ENCODE measurements at places on chromosomes 16 and 17. TPM values are rescaled to one million over a fixed set of nuclear protein-coding genes. Genes with fewer than 3 reads are reported as not detected.

GRCh38 chr16:85565801-85566526 is 47.2 kb upstream of the GSE1 start:
- no peak for DNase-seq
- H3K4me3 ChIP-seq, result no peak overlapping the region

DNA sequence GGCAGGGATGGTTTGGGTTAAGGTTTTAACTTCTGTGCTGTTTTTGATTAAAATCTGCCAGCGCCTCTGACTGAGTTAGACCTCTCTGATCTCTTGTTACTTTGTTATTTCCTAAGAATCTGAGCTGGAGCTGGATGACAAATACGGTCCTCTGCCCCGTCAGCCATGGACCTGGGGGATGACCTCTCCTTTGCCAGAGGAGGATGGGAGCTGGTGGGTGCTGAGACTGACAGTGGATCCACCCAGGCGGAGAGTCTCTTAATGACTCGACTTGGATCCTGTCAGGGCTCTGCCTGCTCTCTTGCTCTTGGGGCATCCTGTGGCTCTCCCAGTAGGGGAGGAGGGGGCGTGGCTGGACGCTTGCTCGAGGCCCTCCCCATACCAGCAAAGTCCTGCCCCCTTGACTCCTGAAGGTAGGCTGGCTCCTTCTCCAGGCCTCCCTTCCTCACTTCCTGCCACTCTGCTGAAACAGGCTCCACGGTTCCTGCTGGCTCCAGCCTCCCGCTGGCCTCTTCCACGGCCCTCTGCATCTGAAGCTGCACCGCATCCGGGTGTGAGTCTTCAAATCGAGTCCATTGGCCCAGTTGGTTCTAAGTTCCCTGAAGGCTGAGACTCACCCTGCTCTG is 24.8 kb upstream of the MAP3K14 start:
- no peaks in the 10 kb centered on the region for H3K36me3 ChIP-seq
- DNase-seq, result peak; percentile 48
- no peaks in the 10 kb centered on the region for H3K27me3 ChIP-seq
- no peak overlapping the region for H3K27ac ChIP-seq
- H3K4me1 ChIP-seq, result peaks cover 35% of the 10 kb centered on the region

Gene NOG
- 0.81 TPM for total RNA-seq

GRCh38 chr16:66786551-66786950 is 14.8 kb downstream of the TERB1 start:
- no peak overlapping the region for H3K27ac ChIP-seq
- no peaks in the 10 kb centered on the region for H3K36me3 ChIP-seq
- H3K4me1 ChIP-seq, result no peaks in the 10 kb centered on the region
- DNase-seq, result no peak
- H3K27me3 ChIP-seq, result no peaks in the 10 kb centered on the region

Gene RCVRN
- total RNA-seq, result not detected

- no peak overlapping the region for H3K27ac ChIP-seq
- H3K27me3 ChIP-seq, result no peaks in the 10 kb centered on the region
- H3K4me3 ChIP-seq, result no peak overlapping the region
- no peaks in the 10 kb centered on the region for H3K4me1 ChIP-seq
Measured at GRCh38 chr17:73753751-73754496, 109.7 kb upstream of the SDK2 start.

- DNase-seq, result no peak
- H3K36me3 ChIP-seq, result peaks cover 8% of the 10 kb centered on the region
- no peaks in the 10 kb centered on the region for H3K27me3 ChIP-seq
- H3K4me1 ChIP-seq, result no peaks in the 10 kb centered on the region
Measured at GRCh38 chr17:80893604-80894438, 97.8 kb upstream of the CHMP6 start.

Gene HAP1
- total RNA-seq, result 0.94 TPM

DNA sequence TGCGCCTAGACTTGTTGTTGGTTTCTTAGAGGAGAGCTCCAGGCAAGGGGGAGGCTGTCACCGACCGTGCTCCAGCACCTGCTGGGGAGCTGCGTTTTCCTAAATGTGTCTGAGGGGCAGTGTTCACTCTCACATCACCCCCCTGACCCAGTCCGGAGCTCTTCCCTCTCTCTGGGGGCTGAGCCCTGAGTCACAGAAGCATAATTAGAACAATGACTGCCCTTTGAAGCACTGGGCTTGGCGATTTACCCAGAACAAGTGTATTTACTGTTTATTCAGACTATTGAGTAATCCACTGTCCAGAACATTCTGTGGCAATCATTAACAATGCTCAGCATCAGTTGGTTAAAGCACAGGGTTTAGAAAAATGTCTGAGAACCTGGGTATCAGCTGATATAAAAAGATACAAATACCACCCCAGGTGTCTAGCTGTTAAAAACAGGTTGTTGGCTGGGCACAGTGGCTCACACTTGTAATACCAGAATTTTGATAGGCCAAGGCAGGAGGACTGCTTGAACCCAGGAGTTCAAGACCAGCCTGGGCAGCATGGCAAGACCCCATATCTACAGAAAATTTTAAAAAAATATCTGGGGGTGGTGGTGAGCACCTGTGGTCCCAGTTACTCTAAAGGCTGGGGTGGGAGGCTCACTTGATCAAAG is 8.1 kb downstream of the CES4A start:
- peak overlapping the region; percentile 83 for H3K27ac ChIP-seq
- no peak overlapping the region for H3K4me3 ChIP-seq
- peak; percentile 86 for DNase-seq
- H3K4me1 ChIP-seq, result peaks cover 36% of the 10 kb centered on the region
- no peaks in the 10 kb centered on the region for H3K27me3 ChIP-seq
- H3K36me3 ChIP-seq, result no peaks in the 10 kb centered on the region

DNA sequence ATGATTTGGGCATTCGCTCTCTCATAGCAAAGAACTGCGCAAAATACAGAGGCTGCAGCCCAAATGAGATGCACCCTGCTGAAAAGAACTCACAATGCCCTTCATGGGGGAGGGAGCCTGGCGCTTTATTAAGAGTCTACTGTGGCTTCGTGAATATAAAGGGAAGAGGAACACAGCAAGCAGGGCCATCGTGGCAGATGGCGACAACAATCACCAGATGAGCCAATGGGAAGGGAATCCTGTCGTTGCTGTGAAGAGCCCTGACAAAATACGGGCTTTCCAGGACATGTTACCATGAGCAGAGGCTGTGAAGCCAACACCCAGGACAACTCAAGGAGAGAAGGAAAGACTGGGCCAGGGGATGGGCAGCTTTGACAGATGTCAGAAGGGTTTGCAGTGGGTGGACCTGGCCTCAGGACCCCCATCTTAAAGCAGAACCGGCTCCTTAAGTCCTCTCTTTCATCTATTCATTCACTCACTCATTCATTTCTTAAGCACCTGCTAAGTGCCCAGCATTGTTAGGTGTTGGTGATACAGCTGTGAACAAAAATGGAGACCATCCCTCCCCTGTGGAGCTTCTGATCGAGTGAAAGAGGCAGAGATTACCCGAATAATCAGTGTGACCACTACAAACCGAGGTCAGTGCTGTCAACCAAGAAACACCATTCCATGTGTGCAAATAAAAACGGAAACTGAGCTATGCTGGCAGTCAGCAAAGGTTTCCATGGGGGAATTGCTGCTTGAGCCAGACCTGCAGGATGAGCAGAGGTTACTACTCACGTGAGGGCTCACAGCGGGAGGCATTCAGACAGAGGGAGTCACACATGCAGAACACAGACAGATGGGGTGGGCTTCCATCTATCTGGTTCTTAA is 125.8 kb downstream of the DYNLRB2 start:
- H3K36me3 ChIP-seq, result no peaks in the 10 kb centered on the region
- H3K27ac ChIP-seq, result no peak overlapping the region
- H3K27me3 ChIP-seq, result no peaks in the 10 kb centered on the region
- no peak for DNase-seq

DNA sequence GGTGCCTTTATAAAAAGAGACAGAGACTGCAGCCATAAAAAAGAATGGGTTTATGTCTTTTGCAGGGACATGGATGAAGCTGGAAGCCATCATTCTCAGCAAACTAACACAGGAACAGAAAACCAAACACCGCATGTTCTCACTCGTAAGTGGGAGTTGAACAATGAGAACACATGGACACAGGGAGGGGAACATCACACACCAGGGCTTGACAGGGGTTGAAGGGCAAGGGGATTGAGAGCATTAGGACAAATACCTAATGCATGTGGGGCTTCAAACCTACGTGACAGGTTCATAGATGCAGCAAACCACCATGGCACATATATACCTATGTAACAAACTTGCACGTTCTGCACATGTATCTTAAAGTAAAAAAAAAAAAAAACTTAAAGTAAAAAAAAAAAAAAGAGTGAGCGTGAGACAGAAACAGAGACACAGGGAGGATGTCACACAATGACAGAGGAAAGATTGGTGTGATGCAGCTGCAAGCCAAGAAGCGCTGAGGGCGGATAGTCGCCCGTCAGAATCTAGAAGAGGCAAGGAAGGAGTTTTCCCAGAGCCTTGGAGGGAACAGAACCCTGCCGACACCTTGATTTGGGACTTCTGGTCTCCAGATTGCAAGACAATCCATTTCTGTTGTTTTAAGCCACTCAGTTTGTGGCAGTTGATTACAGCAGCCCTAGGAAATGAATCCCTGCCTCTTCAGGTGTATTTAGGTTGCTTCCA is 27.4 kb upstream of the TNS4 start:
- H3K27me3 ChIP-seq, result no peaks in the 10 kb centered on the region
- H3K27ac ChIP-seq, result peak overlapping the region; percentile 99
- no peak for DNase-seq
- peaks cover 38% of the 10 kb centered on the region for H3K4me1 ChIP-seq
- no peaks in the 10 kb centered on the region for H3K36me3 ChIP-seq
- no peak overlapping the region for H3K4me3 ChIP-seq

Gene FOXN1
- total RNA-seq, result 0.34 TPM

DNA sequence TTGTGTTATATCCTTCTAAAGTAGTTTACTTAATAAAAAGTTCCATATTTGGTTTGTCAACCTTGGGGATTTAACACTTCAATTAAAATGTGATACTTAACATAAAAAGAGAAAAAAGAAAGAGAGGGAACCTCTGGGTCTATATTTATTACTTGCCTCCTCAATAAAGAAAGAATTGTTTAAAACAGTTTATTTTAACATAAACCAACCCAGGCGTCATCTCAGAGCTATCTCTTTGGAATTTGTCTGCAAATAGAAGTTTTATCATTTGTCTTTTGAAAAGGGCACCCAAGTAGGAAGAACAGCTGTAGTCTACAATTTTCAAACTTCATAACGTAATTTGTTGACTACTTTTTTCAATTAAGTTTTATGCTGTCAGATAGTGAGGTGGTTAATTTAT is 364.1 kb downstream of the KCNJ2 start:
- H3K27me3 ChIP-seq, result no peaks in the 10 kb centered on the region
- H3K4me3 ChIP-seq, result no peak overlapping the region
- DNase-seq, result no peak
- H3K36me3 ChIP-seq, result no peaks in the 10 kb centered on the region
- H3K4me1 ChIP-seq, result no peaks in the 10 kb centered on the region

GRCh38 chr17:52140601-52141000 is 17.9 kb downstream of the CA10 start:
- H3K27me3 ChIP-seq, result no peaks in the 10 kb centered on the region
- no peak overlapping the region for H3K27ac ChIP-seq
- no peak for DNase-seq
- H3K4me3 ChIP-seq, result no peak overlapping the region
- H3K36me3 ChIP-seq, result no peaks in the 10 kb centered on the region

DNA sequence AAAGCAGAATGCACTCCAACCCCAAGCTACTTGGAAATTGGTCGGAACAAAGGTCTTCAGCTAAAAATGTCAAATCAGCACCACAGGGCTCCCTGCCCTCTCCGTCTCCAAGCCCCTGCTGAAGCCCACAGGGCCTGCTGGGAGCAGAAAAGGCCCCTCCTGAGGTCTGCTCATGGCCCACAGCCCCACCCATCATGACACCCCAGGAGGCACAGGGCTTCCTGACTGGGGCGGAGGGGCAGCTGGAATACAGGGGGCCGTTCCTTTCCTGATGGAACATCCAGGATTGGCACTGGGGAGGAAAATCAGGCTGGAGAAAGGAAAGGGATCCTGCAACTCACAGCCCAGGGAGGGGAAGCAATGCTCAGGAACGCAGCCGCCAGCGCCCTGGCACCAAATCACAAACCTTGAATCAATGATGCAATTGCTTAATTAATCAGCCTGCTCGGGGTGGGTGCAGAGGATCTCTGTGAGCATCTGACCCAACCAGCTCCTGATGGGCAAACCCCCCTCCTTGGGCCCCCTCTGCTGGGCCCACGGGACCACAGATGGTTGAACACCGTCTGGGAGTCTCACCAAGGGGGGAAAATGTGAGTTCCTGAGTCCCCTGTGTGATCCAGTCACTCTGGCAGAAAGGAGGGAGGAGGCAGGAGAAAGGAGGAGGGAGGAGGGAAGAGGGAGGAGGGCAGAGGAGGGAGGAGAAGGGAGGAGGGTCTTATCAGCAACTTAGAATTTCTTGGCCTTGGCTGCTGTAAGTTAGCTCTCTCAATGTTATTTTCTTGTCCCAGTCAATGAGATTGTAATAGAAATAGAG is 155.5 kb downstream of the ZNF423 start:
- peak overlapping the region; percentile 58 for H3K27ac ChIP-seq
- peaks cover 26% of the 10 kb centered on the region for H3K4me1 ChIP-seq
- DNase-seq, result peak; percentile 20
- H3K27me3 ChIP-seq, result no peaks in the 10 kb centered on the region
- H3K36me3 ChIP-seq, result no peaks in the 10 kb centered on the region

- H3K4me1 ChIP-seq, result no peaks in the 10 kb centered on the region
- no peak for DNase-seq
- no peak overlapping the region for H3K27ac ChIP-seq
- H3K27me3 ChIP-seq, result no peaks in the 10 kb centered on the region
Measured at GRCh38 chr17:80393961-80394360, 21.0 kb upstream of the ENDOV start.

DNA sequence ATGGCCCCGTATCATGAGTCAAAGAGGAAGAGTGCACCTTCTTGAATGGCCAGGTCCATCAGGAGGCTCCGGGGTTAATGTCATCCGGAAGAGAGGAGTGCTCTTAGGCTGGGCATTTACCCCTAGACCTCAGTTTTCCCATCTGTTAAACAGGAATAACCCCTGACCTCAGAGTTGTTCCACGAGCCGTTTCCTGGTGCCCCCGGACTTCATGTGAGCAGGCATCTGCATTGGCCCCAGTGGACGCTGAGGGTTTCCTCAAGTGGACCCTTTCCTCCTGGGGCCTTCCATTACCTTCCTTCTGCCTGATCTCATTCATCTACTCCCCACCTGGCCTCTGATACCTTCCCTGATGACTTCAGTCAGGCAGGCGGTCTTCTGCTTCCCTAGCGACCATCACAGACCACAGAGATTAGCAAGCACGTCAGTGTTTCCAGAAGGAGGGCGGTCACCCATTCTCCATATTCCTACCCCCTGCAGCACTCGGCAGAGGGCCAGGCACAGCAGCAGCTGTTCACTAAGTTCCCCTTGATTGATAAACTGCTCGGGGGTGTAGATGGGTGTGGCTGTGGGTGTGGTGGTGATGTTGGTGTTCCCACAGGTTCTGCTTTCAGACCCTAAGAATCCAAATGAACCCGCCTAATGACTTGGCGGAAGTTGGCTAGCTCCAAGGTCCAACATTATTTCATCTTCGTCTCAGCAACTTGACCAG is 346.6 kb upstream of the TNRC6C start:
- no peak overlapping the region for H3K4me3 ChIP-seq
- no peaks in the 10 kb centered on the region for H3K27me3 ChIP-seq
- no peak overlapping the region for H3K27ac ChIP-seq
- DNase-seq, result no peak
- H3K4me1 ChIP-seq, result peaks cover 10% of the 10 kb centered on the region

GRCh38 chr17:73031472-73031871 is 61.0 kb downstream of the SLC39A11 start:
- H3K36me3 ChIP-seq, result peaks cover 8% of the 10 kb centered on the region
- no peak overlapping the region for H3K27ac ChIP-seq
- no peak for DNase-seq
- no peak overlapping the region for H3K4me3 ChIP-seq
